ENCODE measurements at places on chromosomes 11 and 22.

DNA sequence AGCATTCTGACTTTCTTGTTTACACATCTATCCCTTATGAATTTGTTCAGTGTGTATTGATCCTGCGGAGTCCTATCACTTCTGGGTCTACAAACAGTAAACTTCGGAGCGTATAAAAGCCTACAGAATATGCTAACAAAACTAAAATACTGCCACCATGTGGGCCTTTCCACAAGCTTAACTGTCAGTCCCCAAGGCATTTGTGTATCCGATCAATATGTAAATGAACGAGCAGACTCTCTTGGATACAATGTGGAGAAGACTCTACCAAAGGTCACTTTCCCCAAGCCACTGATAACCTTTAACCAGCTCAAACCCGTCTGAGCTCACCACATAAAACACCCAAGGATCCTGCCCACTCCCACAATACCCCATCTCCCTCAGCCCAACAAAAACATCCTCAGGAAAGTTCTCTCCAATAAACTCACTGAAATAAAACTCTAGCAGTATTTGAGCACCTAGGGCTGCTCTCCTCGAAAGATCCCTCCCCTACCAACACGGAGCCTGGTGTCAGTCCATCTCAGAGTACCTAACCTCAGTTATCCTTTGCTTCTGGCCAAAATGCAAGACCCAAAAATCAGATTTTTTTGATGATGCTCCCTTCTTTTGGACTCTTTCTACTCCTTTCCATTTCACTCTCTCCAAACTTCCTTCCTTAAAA, 17.8 kb downstream of the ADA2 start:
- no peak for DNase-seq

GRCh38 chr11:127023991-127024390, 23.4 kb upstream of the KIRREL3 start:
- DNase-seq = no peak

- peak; percentile 91 for DNase-seq
Measured at GRCh38 chr22:31148953-31149627, 8.8 kb upstream of the PLA2G3 start.

GRCh38 chr22:23062616-23063538, 7.4 kb upstream of the GNAZ start:
- DNase-seq = peak; percentile 10

DNA sequence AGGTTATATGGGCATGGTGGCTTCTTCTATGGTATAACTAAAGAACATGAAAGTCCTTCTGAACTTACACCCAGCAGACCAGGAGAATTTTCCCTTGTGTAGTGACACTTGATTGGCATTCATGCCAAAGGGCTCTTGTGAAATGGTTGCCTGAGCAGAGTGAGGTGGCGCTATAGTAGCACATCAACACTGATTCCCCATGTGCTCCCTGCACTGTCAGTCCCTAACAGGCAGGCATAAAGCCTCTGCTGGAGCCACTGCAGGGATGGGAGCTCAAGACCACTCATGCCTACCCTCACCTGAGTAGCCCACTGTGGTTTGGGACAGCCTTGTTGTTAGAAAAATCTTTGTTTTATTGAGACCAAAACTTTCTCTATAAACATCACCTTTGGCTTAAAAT, 92.6 kb upstream of the LIN7C start:
- peak; percentile 72 for DNase-seq

DNA sequence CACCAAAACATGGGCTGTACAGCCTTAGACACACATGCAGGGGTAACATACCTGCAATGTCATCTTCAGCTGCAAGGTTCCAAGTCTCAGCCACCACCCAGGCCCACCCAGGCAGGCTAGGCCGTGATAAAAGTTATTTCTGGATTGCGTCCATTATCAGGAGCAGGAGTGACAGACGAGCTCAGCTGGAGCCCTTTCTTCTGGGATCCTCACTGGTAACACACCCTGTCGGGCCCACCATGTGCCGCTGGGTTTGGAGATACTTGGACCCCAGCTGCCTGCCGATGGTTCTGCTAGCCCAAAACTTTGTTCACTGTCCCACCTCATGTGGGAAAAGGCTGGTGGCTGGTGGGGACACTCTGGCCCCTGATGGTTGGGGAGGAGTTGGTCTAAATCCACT, 24.8 kb downstream of the TMPRSS5 start:
- no peak for DNase-seq

DNA sequence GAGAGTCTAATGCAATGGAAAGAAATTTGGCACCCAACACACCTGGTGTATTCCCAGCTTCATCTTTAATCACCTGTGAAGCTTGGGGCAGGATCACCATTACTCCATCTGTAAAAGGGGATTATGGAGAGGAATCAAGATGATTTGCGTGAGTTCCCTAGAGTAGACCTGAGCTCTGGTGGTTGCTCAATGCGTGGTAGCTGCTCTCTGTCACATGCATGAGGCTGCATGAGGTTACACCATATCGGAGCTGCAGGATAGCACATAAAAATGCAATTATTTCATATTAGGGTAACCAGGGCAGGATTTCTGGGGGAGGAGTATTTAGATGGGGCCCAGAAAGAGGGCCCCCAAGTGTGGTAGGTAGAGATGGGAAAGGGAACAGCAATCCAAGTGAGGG, 35.3 kb upstream of the CLMP start:
- DNase-seq = no peak

DNA sequence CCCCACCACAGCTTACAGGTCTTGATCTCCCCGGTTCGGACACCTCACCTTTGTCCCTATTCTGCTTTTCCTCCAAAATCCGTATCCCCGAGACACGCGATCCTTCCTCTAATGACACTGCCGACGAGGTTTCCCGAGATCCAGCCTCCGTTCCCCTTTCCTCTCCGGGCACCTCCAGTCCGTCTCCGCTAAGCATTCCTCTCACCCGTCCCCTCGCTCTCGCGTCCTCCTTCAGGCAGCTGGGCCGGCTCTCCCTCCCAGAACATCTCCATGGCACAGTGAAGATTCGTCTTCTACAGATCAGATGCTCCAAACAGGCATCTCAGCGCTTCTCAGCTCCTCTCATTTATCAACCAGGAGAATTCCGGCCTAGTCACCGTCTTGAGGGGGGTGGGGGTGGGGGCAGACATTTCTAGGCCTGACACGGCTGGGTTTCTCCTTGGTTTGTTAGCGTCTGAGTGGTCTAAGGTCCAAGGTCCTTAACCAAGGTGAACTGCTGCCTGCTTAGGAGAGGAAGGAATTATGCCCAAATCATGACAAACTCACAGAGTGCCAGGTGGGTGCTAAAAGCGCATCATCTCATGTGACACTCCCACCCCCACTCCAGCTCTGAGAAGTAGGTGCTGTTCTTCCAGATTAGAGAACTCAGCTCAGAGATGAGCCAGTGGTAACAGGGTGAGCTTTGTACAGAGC, at the start of gene SPTBN2:
SPTBN2 (minus strand) TSS at position 524 of the 693 bp plus-strand sequence. CDS start 7,976 bp downstream, outside the sequence.
- peak; percentile 61 for DNase-seq

DNA sequence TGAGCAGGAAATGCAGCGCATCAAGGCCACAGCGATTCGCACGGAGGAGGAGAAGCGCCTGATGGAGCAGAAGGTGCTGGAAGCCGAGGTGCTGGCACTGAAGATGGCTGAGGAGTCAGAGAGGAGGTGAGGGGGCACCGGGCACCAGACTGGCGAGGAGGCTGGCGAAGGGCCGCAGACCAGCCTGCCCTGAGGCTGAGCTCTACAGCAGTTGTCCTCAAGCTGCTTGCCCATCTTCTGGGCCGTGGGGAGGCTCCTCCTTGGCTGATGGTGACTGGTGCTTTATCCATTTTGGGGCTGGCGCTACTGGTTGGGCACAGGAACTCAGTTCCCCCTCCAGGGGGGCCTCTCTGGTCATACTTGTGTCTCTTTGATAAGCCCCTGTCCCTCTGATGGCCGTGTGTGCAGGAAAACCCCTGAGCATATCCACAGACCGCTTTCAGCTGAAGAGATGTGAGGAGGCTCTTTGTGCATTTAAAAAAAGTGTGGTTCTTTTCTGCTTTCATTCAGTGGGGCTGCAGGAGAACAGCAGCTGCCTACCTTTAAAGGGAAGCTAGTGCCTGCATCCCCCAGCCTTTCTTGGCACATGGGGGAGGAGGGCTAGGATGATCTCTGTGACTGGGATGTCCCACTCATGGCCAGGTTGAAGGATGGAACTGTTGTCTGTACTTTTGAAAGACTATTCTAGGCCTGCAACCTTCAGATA, 46.3 kb upstream of the CABP7 start:
- no peak for DNase-seq

- peak; percentile 41 for DNase-seq
Measured at GRCh38 chr11:27158456-27159334, 118.1 kb downstream of the BBOX1 start.

GRCh38 chr11:102780491-102780918, at the start of gene MMP10:
TSS of gene MMP10 (minus strand) at chr11:102780628. CDS start at chr11:102780591, 37 bp downstream.
- peak; percentile 62 for DNase-seq
